ENCODE measurements at places on chromosomes 1 and 21.

- DNase-seq: no peak
Measured at GRCh38 chr1:184153731-184154130, 102.2 kb downstream of the TSEN15 start.

- no peak for DNase-seq
Measured at GRCh38 chr1:59346429-59346828, 49.5 kb downstream of the FGGY start.

GRCh38 chr1:160411271-160412027, 11.1 kb downstream of the VANGL2 start:
- DNase-seq: no peak

- DNase-seq: no peak
Measured at GRCh38 chr1:183808296-183809027, 3.5 kb downstream of the RGL1 start.

- no peak for DNase-seq
Measured at GRCh38 chr21:43911015-43911934, 46.3 kb downstream of the AGPAT3 start.

DNA sequence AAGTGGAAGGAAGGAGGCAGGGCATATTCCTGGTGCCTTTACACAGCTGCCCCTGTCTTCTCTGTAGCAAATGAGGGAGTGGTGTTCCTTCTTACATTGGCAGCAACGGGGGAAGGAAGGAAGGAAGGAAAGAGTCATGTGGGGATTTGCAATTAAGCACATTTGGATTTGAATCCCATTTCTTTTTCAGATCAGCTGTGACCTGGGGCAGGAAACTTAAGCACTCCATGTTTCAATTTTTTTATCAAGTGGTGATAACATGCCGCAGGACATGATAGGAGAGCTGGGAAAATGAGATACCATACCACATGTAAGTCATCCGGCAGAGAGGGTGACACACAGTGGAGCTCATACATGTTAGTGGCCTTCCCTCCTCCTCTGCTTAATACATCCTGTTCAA, 186.8 kb downstream of the APP start:
- no peak for DNase-seq

GRCh38 chr21:36203603-36203889, 46.9 kb downstream of the DOP1B start:
- DNase-seq: no peak

- no peak for DNase-seq
Measured at GRCh38 chr1:210321131-210321530, 7.6 kb upstream of the HHAT start.
